Stimulated activated CD4-positive, alpha-beta T cell treated with anti-CD3 and anti-CD28 coated beads, Interleukin-12 subunit alpha, Interleukin-12 subunit beta, amount 100 ng/mL, for 4 hours (primary cell): ENCODE measurements at places on chromosomes 2 and 18.

GRCh38 chr2:54601339-54601738, 122.1 kb upstream of the EML6 start:
- no peak for DNase-seq

DNA sequence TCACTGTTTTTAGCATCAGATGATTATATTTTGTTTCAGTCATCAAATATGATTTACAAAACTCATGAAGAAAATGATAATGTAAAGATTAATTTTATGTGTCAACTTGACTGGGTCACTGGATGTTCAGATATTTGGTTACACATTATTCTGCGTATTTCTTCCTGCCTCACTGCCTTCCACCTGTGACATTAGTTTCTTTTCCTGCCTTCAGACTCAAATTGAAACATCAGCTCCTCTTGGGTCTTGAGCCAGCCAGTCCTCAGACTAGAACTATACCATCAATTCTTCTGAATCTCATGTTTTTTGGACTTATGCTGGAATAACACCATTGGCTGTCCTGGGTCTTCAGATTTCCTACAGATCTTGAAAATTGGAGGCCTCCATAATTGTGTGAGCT, 96.7 kb downstream of the ZNF385B start:
- no peak for DNase-seq

GRCh38 chr2:12675352-12675795, 41.4 kb upstream of the TRIB2 start:
- DNase-seq = no peak

- no peak for DNase-seq
Observed at GRCh38 chr2:200930947-200931626, 32.4 kb downstream of the ORC2 start.

DNA sequence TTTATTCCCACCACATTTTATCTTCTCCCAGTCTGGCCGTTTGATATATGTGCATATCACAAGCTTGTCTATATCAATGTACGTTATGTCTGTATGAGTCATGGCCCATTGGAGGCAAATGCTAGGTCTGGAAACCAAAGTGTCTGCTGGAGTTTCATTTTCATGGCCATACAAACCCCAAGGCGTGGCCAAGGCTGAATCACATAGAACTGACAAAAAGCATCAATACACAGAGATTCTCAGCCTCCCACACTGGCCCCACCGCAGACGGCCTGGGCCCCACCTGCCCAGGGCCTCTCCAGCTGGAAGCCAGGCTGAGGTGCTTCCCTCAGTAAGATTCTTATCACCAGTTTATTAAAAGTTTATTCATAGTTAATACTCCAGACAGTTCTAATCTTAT, 40.5 kb upstream of the SALL3 start:
- no peak for DNase-seq
